ENCODE measurements at places on chromosomes 2 and 18.

GRCh38 chr2:230170532-230170931 lies 49.3 kb downstream of the SP110 start:
- DNase-seq = no peak

DNA sequence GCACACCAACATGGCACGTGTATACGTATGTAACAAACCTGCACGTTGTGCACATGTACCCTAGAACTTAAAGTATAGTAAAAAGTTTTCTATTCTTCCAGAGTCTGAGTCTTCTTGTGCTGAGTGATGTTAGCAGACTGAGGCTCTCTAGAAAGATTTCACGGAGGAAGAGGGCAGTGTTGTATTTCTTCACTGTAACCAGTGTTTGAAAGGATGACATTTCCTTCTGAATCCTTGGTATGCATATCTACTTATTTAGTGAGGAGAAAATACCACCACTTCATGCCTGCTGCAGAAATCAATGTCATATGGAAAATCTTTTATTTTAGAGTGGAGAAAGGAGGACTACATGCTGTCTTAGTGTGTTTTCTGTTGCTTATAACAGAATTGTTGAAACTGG lies 357.1 kb downstream of the CCDC85A start:
- DNase-seq = no peak

DNA sequence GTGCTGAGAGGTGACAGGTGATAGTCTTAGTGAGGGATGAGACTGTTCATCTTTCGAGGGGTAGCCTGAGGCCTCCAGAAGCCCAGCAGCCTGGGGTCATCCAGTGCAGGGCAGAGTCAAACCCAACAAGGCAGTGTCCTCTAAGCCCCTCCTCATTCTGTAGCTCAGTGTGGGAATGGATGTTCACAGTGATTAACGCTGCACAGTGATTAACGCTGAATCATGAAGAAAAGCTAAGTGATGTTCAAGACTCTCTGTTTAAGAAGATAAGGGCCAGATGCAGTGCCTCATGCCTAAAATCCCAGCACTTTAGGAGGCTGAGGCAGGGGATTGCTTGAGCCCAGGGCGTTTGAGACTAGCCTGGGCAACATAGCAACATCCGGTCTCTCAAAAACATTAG lies 56.3 kb upstream of the LAPTM4A start:
- DNase-seq = no peak

- DNase-seq = no peak
Measured at GRCh38 chr2:181949047-181949446, 36.6 kb upstream of the PPP1R1C start.

- no peak for DNase-seq
Measured at GRCh38 chr2:241558532-241559322, at the start of gene BOK. Gene BOK (plus strand): TSS chr2:241558745. CDS start chr2:241559484, 739 bp downstream.

DNA sequence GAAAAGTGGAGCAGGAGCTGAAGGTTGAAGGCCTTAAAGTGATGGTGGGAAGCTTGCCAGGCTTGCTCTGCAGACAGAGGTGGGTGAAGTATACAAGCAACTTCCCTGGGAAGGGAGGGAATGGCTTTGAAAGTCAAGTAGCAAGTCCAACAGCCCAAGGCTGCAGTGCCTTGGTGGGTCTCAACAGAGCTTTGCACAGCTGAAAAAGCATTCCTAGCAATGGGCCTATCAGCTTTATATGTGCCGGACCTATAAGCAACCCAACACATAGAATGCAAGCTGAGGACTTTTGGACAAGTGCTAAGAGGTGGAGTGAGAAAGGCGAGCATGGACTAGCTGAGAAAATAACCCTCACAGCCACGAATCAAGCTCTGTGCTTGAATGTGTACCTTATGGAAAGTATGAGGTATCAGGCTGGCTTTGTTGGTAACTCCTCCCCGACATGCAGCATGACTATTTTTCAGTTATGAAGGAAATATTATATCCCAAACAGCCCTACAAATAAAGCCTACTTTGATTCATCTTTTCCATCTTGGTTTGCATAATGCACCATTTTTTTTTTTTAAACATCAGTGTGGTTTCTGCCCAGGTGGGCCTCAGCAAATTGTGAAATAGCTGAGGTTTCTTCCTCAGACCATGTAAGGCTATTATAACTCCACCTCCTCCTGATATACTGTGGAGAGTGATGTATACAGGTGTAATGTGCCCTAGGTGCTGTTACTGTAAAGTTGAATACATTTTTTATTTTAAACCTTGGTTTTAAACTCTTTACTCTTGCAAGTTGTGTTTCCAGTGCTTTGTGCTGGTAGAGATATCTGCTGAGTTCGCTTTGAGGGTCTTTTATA lies 241.4 kb upstream of the CXCR4 start:
- no peak for DNase-seq

DNA sequence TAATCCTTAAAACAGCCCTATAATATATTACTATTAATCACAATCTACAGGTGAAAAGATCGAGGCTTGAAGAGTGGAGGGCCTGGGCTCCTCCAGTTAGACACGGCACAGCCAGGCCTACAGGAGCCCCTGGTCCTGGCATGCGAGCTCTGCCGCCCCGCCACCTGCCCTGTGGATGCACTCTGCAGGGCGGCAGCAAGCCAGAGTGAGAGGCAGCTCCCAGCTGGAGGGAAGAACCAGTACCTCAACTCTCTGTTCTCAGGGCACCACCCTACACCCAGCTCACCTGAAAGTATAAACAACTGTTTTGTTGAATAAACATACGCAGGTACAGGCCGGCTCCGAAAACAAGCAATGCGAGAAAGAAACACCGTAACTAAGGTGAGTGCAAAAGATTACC lies 34.6 kb downstream of the EIPR1 start:
- no peak for DNase-seq

DNA sequence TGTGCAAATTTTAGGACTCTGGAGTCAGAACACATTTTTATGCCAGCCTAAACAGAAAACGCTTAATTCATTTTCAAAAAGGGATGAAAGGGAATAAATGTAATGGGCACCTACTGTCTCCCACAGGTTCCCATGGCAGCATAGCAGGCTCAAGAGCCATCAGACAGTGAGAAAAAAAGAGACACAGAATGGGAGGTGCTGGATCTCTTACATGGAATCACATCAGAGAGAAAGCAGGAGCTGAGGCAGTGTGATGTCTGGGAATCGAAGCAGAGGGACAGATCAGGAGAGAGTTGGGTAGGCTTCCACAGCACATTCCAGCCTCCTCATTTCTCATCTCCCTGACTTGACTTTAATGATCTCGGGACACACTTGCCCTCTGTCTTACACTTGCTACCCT lies 684.3 kb downstream of the KCNJ3 start:
- no peak for DNase-seq

GRCh38 chr2:235810846-235811245 lies 317.0 kb downstream of the AGAP1 start:
- no peak for DNase-seq

DNA sequence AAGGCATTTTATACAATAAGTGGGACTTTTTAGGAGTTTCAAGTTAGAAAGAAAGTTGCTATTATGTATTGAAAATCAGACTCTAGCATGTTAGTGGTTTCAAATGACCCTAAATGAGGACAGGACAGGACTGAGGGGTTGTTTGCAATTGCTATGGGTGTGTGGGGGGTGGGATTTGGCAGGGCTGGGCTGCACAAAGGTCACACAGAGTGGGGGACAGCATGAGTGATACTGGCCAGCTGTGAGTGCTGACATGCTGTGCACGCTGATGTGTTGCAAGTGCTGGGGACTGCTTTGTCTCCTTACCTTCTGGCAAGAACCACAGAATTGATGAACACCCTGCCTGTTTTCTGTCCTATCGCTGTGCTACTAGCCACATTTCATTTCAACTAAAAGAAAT lies 29.8 kb downstream of the RNMT start:
- no peak for DNase-seq

DNA sequence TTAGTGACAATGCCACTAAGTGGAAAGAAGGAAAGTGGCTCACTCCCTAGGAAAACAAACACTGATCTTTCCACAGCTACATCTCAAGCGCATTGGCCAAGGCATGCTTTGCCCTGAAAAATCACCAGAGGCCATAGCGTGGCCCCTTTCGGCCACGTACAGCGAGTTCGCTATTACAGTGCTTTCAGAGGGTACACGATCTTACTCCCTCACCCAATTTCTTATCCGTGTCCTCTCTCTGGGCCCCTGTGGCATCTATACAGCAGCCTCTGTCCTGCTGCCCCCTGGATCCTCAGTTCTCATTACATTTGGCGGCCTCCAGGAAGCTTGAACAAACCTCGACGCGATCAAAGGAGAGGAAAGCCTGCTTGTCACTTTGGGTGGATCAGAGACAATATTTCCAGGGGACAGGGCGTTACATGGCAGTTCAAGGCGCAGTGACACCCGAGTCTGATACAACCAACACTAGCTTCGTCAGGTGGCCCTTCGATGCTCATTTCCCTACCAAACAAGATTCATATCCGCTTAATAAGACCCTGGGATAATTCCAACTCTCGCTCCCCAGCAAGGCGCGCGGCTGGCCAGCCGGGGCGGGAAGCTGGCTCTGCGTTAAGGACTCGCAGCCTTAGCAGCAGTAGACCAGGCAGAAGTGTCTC lies 941 bp downstream of the SKOR2 start:
- no peak for DNase-seq

GRCh38 chr2:203683932-203684556 lies 22.4 kb upstream of the CD28 start:
- no peak for DNase-seq

DNA sequence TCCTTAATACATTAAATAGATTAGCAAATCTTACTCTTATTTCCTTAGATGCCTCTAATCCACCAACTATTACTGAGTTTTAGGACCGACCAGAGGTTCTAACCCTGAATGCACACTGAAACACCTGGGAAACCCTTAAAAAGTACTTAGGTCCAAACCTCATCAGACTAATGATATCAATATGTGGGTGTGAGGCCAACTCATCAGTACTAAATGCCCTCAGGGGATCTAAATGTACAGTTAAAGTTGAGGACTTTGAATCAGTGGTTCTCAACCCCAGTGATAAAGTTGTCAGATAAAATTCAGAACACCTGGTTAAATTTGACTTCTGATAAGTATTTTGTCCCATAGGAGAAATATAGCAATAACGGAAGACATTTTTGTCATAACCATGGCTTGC lies 20.9 kb downstream of the MMADHC start:
- DNase-seq = no peak

- DNase-seq = no peak
Measured at GRCh38 chr2:25787020-25787419, 91.3 kb downstream of the ASXL2 start.

DNA sequence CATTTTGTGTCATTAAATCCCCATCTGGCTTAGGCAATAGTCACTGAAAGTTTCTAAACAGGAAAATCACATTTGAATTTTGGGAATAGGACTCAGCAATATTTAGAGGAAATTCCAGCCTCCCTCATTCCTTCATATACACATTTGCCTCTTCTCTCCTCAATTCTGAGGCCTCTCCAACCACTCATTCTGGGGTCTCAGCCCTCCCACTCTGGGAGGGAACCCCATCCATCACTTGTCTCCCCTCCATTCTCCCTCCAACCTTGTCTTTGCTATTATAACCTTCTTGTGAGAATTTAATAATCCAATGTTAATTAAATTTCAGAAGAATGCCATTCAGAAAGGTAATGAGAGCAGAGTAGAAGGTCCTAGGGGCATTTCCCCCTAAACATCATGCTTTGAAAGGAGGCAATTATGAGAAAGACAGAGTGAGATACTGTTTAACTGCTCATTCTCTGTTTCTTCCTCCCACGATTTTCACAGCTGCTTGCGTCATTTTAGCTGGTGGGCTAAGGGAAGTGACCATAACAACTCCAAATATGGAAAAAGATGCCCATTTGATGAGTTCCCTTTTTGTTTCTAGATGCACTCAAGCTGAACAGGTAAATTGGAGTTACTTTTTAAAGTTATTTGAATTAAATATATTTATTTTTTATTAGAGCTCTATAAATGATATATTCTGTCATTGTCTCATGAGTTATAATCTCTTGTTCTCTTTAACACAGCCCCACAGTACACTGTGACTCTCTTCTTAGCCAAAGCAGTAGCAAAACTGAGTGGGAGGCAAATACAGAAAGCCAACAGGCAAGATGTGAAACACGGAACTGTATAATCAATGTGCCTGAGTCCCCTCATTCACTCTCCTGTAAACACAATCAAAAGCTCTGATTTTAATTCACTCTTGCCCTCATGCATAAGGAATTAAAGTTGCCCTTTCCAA lies 135.1 kb downstream of the DLGAP1 start:
- no peak for DNase-seq

- no peak for DNase-seq
Measured at GRCh38 chr2:219434718-219435525, at the start of gene SPEG. Gene SPEG (plus strand): TSS chr2:219434843. CDS start chr2:219434978, 135 bp downstream.

DNA sequence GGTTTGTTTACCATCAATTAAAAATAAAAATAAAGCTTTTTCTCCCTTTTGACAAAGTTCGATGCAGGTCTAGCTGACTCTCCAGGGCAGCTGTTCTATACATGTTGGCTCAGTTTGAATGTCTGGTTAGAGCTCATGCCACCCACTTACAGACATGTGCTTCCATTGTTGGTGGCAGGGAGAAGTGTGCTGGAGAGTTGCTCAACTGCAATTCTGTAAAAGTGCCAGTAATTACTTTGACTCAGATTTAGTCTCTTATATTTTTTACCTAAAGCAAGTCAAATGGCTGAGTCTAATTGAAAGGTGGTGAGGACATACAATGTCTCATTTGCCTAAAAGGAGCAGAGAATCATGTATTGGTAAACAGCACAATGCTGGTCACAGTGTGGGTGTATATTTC lies 609.1 kb upstream of the SYT4 start:
- DNase-seq = no peak

DNA sequence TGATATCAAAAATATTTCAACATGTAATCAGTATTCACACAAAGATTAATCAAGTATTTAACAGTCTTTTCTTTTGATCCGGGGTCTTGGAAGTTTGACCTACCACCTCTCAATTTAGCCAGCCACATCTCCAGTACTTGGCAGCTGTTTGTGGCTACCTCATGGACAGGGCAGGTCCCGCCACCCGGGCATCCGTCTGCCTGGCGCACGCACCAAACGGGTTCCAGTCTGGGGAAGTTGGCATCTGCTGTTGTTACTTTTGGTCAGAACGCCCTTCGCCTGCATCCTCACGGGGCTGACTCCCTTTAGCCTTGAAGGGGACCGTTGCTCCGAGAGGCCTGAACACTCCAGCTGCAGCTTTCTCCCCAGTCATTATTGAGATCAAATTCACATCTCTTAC lies 81.7 kb downstream of the NEDD4L start:
- DNase-seq = no peak

- DNase-seq = no peak
Measured at GRCh38 chr2:65782186-65782585, 349.8 kb upstream of the SPRED2 start.

DNA sequence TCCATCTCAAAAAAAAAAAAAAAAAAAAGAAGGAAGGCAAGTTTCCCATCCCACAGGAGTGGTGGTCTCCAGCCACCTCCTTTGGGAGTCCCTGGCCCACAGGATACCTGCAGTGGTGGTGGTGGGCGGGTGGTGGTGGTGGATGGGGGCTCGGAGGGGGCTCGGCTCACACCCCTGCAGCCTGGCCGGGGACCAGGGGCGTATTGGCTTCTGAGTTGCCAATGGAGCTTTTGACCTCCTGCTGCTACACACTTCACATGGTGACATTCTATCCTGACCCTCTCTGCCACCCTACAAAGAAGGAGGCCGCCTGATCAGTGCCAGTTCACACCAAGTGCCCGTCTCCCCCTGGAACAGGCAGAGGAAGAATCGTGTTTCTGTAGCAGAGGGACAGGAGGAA lies 119.6 kb downstream of the NFATC1 start:
- no peak for DNase-seq

Data from NCI-H1417 treated with DMSO at 0.1 percent for 48 hours (cell line).